Aorta (tissue), 5 donors: ENCODE measurements at places on chromosomes 2 and 18. TPM values are rescaled to one million over a fixed set of nuclear protein-coding genes. Genes with fewer than 3 reads are reported as not detected.

DNA sequence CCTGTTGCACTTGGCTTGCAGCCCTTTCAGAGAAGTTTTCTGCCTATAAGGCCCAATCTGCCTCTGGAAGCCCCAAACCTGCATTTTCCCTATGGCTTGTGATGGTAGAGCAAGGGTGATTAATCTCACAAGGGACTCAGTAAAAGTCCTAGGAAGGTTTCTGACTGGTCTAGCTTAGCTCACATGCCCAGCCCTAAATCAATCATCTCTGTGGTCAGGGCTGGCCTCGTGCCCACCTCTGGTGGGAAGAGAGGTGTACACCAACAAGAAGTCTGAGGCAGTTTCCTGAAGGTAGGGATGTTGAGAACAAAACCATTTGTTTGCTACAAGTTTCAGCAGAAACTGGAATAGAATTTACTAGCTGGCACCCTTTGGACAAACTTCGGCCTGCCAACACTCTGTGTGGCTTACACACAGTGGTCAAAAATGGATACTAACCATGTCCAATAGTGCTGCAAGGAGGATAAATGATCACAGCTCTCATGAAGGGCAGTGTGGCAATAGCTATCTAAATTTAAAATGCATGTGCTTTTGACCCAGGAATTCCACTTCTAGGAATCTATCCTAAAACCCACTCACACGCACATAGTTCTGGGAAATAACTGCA is 96.4 kb downstream of the EN1 start:
- no peak overlapping the region for H3K4me3 ChIP-seq
- no peaks in the 10 kb centered on the region for H3K27me3 ChIP-seq
- no peak for DNase-seq
- H3K36me3 ChIP-seq = no peaks in the 10 kb centered on the region

- no peaks in the 10 kb centered on the region for H3K4me1 ChIP-seq
- H3K4me3 ChIP-seq = no peak overlapping the region
- no peaks in the 10 kb centered on the region for H3K27me3 ChIP-seq
- no peak for DNase-seq
- H3K36me3 ChIP-seq = no peaks in the 10 kb centered on the region
- H3K27ac ChIP-seq = no peak overlapping the region
Observed at GRCh38 chr2:54806975-54807374, 83.5 kb downstream of the EML6 start.

DNA sequence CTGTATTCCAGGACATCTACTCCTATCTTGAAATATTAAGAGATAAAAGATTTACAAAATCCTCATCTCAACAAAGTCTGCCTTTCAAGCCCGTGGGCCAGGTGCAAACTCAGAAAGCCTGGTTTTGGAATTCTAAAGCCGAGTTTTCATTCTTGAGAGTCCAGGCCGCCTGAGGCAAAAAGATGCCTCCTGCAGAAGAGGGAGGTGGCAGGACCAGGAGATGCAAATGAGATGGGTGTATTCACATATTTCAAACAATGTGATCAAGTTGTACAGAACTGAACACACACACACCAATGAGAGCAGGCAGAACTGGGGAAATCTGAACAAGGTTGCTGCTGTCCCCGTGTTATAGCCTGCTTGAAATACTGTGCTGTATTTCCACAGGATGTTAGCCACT is 7.7 kb upstream of the HS6ST1 start:
- no peaks in the 10 kb centered on the region for H3K27me3 ChIP-seq
- H3K4me1 ChIP-seq = no peaks in the 10 kb centered on the region
- H3K4me3 ChIP-seq = no peak overlapping the region
- no peaks in the 10 kb centered on the region for H3K36me3 ChIP-seq

DNA sequence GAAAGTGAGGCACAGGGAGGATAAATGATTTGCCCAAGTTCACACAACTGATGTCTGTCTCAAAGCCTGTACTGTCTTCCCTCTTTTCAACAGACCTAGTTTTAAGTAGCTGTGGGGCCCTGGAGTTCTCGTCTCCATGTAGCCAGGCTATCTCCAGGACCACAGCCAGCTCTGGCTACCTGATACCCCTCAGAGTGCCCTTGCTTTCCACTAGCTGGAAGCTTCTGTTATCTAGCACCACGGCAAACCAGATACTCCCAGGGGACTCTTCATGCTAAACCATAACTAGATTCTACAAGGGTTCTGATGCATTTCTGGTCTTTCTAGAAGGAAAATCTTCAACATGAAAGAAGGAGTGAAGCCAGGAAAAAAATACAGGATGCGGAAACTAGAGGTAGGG is 137.3 kb downstream of the GALNT14 start:
- DNase-seq = no peak
- no peaks in the 10 kb centered on the region for H3K27me3 ChIP-seq
- no peaks in the 10 kb centered on the region for H3K36me3 ChIP-seq
- H3K4me1 ChIP-seq = no peaks in the 10 kb centered on the region

- H3K36me3 ChIP-seq = no peaks in the 10 kb centered on the region
- no peak overlapping the region for H3K4me3 ChIP-seq
- no peaks in the 10 kb centered on the region for H3K4me1 ChIP-seq
Observed at GRCh38 chr2:2739231-2739795, 408.2 kb upstream of the MYT1L start.

DNA sequence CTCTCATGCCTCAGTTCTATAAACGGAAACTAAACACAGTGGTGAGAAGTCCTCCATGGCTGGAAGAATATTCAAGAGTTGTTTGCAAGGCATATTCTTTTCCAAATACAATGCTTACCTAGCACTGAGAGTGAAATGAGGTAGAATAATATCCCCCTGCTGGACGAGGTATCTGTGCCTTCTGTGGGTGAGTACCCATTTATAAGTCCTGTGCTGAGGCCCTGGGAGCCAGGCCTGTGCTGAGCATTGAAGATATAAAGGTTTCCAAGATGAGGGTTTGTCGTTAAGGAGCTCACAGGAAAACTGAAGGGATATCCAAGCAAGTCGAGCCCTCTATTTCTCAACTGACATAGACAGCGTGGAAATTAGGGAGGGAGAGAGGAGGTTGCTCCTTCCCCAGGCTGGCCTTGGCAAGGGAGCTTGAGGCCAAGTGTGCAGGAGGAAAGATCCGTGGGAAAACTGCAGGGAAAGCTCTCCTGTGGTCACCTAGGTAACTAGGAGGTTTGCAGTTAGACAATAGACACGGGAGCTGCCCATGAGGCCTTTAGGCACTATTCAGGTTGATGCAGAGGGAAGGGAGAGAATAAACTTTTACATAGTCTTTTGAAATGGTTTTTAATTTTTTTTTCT is 17.6 kb downstream of the PTPRM start:
- peaks cover 3% of the 10 kb centered on the region for H3K4me1 ChIP-seq
- no peak for DNase-seq
- H3K36me3 ChIP-seq = no peaks in the 10 kb centered on the region
- H3K4me3 ChIP-seq = no peak overlapping the region

- no peaks in the 10 kb centered on the region for H3K4me1 ChIP-seq
- H3K4me3 ChIP-seq = no peak overlapping the region
- no peaks in the 10 kb centered on the region for H3K27me3 ChIP-seq
- no peaks in the 10 kb centered on the region for H3K36me3 ChIP-seq
Observed at GRCh38 chr2:191806396-191806795, 40.5 kb downstream of the CAVIN2 start.

- no peak overlapping the region for H3K27ac ChIP-seq
- no peaks in the 10 kb centered on the region for H3K27me3 ChIP-seq
- H3K4me3 ChIP-seq = no peak overlapping the region
- DNase-seq = no peak
- H3K4me1 ChIP-seq = no peaks in the 10 kb centered on the region
Observed at GRCh38 chr2:142300517-142300916, 169.7 kb upstream of the LRP1B start.

GRCh38 chr18:6639305-6639704 is 90.2 kb upstream of the ARHGAP28 start:
- no peaks in the 10 kb centered on the region for H3K36me3 ChIP-seq
- H3K4me1 ChIP-seq = no peaks in the 10 kb centered on the region
- H3K27me3 ChIP-seq = no peaks in the 10 kb centered on the region
- H3K4me3 ChIP-seq = no peak overlapping the region

DNA sequence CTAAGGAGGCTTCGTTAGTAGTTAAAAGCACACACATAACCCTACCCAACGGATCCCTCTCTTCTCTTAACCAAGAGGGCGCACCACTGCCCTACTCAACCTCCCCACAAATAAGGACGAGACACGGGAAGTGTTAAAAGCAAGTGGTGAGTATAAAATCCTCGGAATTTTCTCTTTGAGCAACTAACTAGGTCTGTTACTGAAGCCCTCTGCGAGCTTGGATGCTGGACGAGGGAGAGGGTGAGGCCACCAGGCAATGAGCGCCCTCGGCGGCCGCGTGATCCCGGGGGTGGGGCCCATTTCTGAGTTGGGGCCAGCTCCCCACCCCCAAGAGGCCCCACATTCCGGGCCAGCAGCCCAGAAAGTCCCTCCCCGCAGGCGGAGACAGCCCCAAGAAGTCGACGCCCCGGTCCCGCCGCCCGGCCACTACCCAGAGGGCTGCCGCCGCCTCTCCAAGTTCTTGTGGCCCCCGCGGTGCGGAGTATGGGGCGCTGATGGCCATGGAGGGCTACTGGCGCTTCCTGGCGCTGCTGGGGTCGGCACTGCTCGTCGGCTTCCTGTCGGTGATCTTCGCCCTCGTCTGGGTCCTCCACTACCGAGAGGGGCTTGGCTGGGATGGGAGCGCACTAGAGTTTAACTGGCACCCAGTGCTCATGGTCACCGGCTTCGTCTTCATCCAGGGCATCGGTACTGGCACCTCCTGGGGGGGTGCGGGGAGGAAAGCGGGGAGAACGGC is at the start of gene CYBRD1:
Gene CYBRD1, plus strand, starts transcription at position 423 of the 736 bp plus-strand sequence. Its CDS starts 72 bp downstream, at position 495.
- H3K36me3 ChIP-seq = no peaks in the 10 kb centered on the region
- H3K4me1 ChIP-seq = peaks cover 2% of the 10 kb centered on the region
- H3K27me3 ChIP-seq = no peaks in the 10 kb centered on the region
- H3K4me3 ChIP-seq = peak within 1 kb of the TSS; percentile 81
- peak within 1 kb of the TSS; percentile 92 for H3K27ac ChIP-seq

- no peak overlapping the region for H3K27ac ChIP-seq
- H3K27me3 ChIP-seq = no peaks in the 10 kb centered on the region
- no peak for DNase-seq
- no peak overlapping the region for H3K4me3 ChIP-seq
- peaks cover 7% of the 10 kb centered on the region for H3K4me1 ChIP-seq
Observed at GRCh38 chr2:29753671-29754444, 167.5 kb downstream of the ALK start.

DNA sequence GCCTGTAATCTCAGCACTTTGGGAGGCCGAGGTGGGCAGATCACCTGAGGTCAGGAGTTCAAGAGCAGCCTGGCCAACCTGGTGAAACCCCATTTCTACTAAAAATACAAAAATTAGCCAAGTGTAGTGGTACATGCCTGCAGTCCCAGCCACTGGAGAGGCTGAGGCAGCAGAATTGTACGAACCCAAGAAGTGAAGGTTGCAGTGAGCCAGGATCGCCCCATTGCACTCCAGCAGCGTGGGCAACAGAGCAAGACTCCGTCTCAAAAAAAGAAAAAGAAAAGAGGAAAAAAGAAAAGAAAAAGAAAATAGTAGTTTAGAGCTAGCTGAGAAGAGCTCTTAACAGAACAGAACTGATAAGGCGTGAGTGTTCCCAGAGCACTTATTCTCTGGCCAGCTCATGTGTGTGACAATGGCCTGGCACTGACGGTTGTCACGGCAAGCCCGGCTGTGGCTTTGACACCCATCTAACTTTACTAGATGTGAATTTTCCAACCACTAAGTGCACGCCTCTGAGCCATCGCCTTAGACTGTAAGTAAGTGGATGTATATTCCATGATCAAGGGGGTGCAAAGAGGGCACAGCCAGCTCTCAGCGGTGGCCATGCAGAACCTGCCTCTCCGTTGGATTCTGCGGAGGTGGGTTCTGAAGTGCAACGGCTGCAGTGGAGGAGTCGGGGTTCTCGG is 80.0 kb downstream of the ZNF516 start:
- no peaks in the 10 kb centered on the region for H3K27me3 ChIP-seq
- DNase-seq = peak; percentile 66
- H3K36me3 ChIP-seq = no peaks in the 10 kb centered on the region
- no peaks in the 10 kb centered on the region for H3K4me1 ChIP-seq

DNA sequence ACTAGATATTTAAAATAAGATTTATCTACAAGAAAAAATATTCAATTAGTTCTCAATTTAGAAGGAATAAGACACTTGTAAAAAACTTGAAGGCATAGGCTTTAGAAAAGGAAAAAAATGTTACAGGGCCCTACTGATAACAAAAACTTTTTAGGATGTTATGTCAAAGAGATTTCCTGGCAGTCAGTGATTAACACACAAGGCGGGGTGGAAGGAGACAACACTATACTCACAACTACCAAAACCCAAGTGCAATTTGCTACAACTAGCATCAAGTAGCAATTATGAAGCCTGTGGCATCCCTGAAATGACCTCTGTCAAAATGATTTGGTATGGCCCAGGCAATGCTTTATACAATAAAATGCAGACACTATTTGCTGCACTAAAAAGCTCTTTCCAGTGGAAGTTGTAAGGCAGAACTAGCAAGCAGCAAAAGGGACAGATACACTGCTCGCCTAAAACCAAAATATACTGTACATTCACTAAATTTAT is 15.3 kb downstream of the STRN start:
- H3K4me1 ChIP-seq = peaks cover 5% of the 10 kb centered on the region
- no peaks in the 10 kb centered on the region for H3K27me3 ChIP-seq
- no peaks in the 10 kb centered on the region for H3K36me3 ChIP-seq
- H3K27ac ChIP-seq = no peak overlapping the region

DNA sequence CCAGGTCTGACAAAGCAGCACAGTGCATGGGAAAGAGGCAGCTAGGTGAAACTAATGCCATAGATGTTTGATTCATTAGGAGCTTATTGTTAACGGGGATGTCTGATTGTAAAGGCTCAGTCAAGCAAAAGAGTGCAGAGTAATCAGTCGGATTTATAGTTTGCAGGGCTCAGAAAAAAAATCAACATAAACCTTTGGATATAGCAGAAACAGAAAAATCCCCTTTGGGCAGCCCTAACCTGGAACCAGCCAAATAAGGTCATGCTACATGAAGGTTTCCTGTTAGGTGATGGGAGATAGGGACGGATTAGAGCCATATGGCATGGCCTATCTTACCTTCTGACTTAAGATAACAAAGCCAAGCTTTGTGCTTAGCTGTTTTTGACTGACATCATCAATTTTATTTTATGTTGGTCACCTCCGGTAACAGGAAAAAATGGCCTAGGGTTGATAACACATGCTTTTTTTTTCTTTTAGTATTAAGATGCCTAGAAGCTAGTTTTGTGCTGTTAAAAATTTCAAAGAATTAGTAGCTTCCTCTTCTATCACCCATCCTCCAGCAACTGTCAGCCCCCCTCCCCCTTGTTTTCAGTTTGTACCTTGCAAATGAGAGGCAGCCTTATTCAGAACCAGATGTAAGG is 60.7 kb upstream of the ZEB2 start:
- no peaks in the 10 kb centered on the region for H3K36me3 ChIP-seq
- no peaks in the 10 kb centered on the region for H3K27me3 ChIP-seq
- H3K4me3 ChIP-seq = no peak overlapping the region
- no peak for DNase-seq
- no peak overlapping the region for H3K27ac ChIP-seq

GRCh38 chr2:109213646-109214433 is 84.8 kb downstream of the SH3RF3 start:
- no peak overlapping the region for H3K4me3 ChIP-seq
- no peaks in the 10 kb centered on the region for H3K27me3 ChIP-seq
- no peak for DNase-seq
- no peak overlapping the region for H3K27ac ChIP-seq

GRCh38 chr2:33336036-33336625 is 140.3 kb upstream of the RASGRP3 start:
- H3K4me3 ChIP-seq = no peak overlapping the region
- peaks cover 8% of the 10 kb centered on the region for H3K36me3 ChIP-seq

Gene CCDC178
- not detected for polyA plus RNA-seq

Gene CHMP3
- 202 TPM for polyA plus RNA-seq

Gene CHRNA1
- polyA plus RNA-seq = not detected

Gene NR4A2
- polyA plus RNA-seq = 5.8 TPM

Gene SERPINB10
- polyA plus RNA-seq = not detected

Gene TEKT4
- polyA plus RNA-seq = not detected

Gene MOCOS
- polyA plus RNA-seq = 0.90 TPM
